ENCODE measurements at places on chromosomes 2 and 18.

GRCh38 chr2:240798327-240798905 is 21.6 kb downstream of the KIF1A start:
- DNase-seq = no peak

DNA sequence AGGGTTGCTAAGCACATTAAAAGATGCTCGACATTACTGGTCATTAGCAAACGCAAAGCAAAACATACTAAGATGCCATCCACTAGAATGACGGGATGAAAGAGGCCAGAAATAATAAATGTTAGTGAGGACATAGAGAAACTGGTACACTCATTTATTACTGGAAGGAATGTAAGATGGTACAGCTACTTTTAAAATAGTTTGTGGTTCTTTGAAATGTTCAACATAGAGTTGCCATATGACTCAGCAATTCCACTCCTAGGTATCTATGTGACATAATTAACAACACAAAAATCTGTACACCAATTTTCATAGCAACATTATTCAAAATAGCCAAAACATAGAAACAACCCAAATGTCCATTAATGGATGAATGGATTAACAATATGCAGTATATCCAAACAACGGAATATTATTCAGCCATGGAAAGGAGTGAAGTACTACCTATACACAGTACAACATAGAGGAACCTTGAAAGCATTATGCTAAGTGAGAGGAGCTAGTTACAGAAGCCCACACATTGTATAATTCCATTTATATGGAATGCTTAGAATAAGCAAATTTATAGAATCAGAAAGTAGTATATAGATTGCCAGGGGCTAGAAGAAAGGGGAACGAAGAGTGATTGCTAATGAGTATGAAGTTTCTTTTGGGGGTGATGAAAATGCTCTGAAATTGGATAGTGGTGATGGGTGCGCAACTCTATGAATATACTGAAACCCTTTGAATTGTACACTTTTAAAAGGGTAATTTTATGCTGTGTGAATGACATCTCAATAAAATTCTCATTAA is 61.9 kb upstream of the IL1R1 start:
- DNase-seq = no peak

- DNase-seq = no peak
Observed at GRCh38 chr2:171407676-171408044, 26.1 kb downstream of the METTL8 start.

DNA sequence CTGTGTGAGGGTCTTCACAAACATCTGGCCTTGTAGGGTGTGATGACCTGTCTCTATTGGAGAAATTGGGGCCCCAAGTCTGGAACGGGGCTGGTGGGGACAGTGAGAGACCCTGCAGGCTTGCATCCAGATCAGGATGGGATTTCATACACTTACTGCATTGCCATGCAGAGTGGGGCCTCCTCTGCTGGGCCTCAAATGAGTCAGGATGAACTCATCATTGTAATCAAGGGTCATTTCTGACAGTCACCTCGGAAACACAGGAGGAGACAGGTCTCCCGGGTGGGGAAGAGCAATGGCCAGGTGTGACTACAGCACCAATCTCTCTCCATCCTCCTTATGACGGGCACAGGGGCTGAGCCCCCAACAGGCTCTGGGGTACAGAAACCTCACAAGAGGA is 48.1 kb upstream of the GALR1 start:
- DNase-seq = no peak

DNA sequence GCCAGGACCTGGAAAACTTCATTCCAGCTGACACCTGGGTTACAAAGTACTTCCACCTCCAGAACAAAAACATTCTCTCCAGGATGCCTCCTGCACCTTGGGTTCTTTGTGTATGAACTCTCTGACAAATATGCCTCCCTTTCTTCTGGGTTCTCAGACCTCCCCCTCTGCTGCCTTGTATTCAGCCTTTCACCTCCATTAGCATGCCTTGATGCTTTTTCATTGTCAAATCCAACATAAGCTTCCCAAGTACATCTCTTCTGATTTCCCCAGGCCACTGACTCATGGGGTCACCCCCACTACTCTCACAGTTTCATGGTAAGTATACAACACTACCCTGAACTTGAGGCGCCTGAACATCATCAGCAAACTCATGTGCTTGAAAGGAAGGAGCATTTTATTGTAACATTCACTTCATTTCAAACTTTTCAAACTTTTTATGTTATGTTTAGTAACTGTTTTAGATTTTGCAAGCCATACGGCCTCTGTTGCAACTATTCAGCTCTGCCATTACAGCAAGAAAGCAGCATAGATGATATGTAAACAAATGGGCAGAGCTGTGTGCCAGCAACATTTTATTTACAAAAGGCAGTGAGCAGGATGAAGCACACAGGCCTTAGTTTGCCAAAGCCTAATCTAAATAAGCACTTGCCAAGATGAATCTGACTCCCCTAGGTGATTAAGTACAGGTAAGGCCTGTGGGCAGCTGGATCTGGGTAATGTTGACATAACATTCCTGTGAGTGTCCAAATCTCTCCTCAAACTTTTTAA is 32.5 kb upstream of the MRPS9 start:
- DNase-seq = no peak

GRCh38 chr2:153963256-153963655 is 91.5 kb downstream of the GALNT13 start:
- DNase-seq = no peak

DNA sequence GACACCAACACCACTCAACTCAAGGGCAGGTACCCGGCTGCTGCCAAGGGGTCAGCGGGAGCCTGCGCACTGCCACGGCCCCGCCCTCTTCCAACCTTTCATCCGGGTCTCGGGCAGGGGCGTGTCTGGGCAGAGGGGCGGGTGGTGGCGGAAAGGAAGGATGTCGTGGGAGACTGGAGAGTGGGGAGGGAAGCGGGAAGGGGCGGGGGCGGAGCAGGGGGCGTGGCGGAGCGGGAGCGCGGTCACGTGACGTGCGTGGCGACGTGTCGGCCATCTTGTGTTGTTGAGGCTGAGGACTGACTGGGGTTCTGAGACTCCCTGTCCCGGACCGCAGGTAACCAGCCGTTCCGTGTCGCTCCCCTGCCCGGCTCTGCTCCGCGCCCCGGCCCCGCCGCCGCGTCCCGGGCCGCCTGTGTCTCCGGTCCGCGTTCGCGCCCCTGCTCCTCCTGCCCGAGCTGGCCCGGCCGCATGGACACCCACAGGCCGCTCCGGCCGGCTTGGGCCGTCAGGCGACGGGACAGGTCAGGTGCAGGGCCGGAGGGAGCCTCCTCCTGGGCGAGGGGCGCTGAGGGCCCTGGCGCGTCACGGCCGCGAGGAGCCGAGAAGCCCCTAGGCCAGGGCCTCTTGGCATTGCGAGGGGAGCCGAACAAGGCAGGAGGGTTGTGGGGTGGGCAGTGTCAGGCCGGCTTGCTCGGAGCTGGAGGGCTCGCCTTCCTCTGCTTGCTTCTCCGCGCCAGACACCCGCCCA is at the start of gene GIGYF2:
TSS of gene GIGYF2 (plus strand) at position 273 of the 748 bp plus-strand sequence. CDS start 37,867 bp downstream, outside the sequence.
- DNase-seq = peak; percentile 85

- DNase-seq = no peak
Observed at GRCh38 chr18:68662754-68663153, 52.2 kb downstream of the TMX3 start.

- no peak for DNase-seq
Observed at GRCh38 chr2:231494669-231495068, 30.4 kb upstream of the NCL start.

GRCh38 chr2:149652526-149652925 is 65.0 kb upstream of the MMADHC start:
- no peak for DNase-seq

GRCh38 chr18:57657542-57657941 is 35.9 kb upstream of the NARS1 start:
- no peak for DNase-seq

DNA sequence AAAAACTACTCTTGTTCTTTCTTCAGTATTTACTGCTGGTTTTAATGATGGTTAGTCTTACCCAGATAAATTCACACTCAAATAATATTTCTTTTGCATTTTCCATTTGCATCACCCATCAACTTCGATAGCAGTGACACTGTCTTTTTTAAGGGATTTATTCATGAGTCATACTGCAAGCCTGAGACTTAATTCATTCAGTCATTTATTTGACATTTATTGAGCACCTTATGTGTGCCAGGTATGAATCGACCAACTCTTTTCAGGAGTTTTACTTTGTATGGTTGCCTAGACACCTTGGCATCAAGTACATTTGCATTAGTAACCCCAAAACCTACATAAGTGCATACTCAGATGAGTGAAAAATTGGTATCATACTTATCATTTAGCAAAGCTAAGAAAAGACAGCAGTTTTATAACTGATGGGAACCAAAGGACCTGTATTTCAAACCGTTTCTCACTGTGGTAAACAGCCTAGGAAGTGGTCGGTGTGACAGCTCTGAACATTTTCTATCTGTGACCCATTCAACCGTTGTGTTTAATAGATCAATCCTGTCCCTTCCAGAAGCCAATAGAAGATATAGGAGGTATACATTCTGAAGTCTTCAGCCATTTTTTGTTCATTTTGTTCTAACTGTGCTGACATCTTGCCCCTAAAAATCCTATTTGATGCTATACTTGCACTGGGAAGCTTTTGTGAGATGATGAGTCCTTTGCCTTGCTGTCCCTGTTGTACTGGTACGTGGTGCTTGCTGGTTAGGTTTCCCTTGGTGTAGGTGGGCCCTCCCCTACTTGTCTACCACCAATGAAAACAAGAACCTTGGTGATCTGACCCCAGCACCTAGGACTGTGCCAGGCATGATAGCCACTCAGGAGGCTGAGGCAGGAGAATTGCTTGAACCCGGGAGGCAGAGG is 484.7 kb upstream of the RAB12 start:
- no peak for DNase-seq

DNA sequence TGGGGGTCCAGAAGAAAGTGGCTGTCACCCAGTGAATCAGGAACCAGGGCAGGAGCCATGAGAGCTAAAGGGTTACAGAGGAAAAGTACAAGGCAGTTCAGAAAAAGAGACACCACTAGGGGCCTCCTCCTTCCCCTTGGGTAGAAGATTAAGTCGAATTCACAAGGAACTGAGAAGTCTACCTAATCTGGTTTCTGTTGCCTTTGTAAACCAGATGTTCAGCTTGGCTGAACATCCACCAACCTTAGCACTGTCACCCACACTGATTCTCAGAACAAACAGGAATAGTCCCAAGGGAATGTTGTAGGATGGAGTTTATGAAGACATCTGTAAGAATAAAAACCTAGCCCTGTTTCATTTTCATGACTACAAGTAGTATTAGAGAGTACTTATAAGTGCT is 90.4 kb upstream of the NOSTRIN start:
- DNase-seq = no peak

- DNase-seq = no peak
Observed at GRCh38 chr2:63488118-63488713, 100.1 kb downstream of the WDPCP start.

- DNase-seq = no peak
Observed at GRCh38 chr2:158685646-158686045, 109.5 kb upstream of the DAPL1 start.

GRCh38 chr2:25435421-25435820 is 93.7 kb upstream of the DNMT3A start:
- no peak for DNase-seq

GRCh38 chr2:239952665-239953417 is 72.3 kb downstream of the NDUFA10 start:
- DNase-seq = no peak

- DNase-seq = no peak
Observed at GRCh38 chr2:63287956-63288355, 237.3 kb downstream of the OTX1 start.

DNA sequence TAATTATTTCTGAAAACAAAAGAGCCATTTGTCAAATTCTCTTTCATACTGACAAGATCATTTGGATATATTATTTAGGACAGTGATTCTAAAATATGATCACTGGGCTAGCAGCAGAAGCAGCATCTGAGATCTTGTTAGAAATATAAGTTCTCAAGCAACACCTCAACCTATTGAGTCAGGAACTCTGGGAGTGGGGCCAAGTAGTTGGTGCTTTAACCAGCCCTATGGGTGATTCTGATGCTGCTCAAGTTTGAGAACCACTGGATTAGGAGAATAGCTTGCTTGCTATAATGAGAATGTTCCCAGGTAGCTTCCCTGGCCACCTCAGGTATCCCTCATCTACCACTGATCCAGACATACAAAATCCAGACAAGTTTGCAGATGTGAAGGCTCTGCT is 466.9 kb upstream of the CELF4 start:
- DNase-seq = no peak

GRCh38 chr2:238912916-238913875 is 65.3 kb downstream of the TWIST2 start:
- no peak for DNase-seq

GRCh38 chr18:69944436-69944835 is 3.2 kb downstream of the CD226 start:
- DNase-seq = no peak

DNA sequence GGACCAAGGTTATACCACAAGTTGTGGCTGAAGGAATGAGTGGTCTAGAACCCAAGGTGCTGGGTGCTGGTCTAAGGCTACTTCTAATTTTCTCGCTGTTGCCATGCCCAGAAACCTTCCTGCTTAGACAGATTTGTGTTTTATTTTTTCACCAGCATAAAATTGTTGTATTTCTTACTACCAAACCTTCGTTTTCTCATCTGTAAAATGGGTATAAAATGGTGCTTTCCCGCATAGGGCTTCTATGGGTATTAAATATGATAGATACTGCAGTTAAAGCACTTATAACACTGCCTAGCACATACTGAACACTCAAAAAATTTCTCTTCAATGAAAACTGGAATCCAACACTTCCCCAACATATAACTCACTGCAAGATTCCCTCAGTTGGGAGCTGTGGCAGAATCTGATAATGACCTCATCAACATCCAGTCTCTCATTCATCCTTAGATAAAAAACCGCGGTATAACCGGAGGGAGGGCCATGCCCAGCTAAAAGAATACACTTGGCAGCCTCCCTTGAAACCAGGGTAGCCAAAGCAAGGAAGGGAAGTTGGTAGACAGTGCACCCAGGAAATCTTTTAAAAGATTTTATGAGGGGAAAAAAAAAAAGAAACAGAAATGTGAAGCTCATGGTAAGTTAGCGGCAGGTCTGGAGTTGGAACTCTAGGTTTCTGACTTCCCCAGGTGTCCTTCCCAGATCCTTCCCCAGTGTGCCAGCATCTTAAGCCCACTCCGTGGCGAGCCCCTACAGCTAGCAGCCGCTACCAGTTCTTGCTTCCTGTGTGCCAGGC is 1.2 kb downstream of the NEMP2 start:
- no peak for DNase-seq

DNA sequence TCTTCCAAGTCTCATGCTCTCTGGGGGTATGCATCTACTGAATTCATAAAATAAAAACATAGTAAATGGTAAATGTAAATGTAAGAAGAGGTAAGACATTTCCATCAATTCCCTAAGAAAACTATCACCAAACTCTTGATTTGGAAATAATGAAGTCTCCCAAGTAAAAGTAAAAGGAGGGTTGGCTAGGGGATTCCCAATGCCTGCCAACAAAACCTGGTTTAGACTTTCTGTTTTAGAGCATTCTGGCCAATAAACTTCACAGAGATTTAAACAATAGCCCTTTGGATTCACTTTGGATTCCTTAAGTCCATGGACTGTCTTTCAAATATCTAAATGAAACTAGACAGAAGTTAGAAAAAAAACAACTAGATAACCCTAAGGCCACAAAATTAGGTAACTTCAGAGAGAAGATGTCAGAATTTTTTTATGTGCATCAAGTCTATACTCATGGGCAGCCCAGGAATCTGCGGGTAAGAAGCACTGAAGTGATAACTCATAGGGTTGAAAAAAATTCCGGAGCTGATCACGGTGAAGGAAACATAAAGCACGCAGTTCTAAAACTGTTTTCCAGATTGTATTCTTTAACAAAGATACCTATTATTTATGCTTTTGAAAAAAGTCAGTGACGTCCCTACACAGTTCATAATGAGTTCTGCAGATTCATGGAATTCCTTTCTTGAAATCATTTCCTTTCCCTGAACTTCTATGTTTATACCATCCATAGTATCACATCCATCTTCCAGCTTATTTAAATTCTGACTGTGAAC is 263.6 kb downstream of the AFF3 start:
- DNase-seq = no peak

Data from stimulated activated CD8-positive, alpha-beta memory T cell treated with anti-CD3 and anti-CD28 coated beads, Interleukin-4, amount 100 ng/mL, for 1 hour (primary cell).